Aorta (tissue), 5 donors: ENCODE measurements at places on chromosomes 11 and 22. TPM values are rescaled to one million over a fixed set of nuclear protein-coding genes. Genes with fewer than 3 reads are reported as not detected.

GRCh38 chr22:45577746-45578523 is 75.3 kb downstream of the FBLN1 start:
- peak; percentile 95 for DNase-seq

DNA sequence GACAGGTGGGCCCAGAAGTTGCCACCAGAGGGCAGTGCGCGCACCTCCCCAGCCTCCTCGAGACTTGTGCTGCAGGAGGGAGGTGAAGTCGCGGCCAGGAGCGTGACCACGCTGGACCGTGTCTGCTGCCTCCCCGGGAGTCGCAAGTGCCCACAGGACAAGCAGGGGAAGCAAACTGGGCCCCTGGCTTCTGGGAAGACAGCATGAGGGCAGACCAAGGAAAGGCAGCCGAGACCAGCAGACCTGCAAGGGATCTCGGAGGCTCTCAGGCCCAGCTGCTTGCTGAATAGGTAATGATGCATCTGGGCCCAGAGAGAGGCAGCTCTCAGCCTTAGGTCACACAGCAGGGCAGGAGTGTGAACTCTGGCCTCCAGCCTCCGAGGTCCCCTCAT is 17.0 kb upstream of the IL2RB start:
- peak; percentile 92 for DNase-seq

GRCh38 chr11:2213384-2213842 is 41.8 kb upstream of the TH start:
- DNase-seq: peak; percentile 64

DNA sequence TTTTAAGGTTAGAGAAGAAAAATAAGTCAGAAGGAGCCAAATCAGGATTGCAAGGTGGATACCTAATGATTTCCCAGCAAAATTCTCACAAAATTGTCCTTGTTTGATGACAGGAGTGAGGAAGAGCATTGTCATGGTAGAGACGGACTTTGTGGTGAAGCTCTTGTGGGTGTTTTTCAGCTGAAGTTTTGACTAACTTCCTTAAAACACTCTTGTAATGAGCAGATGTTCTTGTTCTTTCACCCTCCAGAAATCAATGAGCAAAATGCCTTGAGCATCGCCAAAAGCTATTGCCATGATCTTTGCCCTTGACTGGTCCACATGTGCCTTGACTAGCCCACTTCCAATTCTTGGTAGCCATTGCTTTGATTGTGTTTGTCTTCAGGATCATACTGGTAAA is 20.0 kb downstream of the CALCB start:
- no peak for DNase-seq

GRCh38 chr11:74707182-74707581 is 24.0 kb downstream of the CHRDL2 start:
- no peak for DNase-seq

DNA sequence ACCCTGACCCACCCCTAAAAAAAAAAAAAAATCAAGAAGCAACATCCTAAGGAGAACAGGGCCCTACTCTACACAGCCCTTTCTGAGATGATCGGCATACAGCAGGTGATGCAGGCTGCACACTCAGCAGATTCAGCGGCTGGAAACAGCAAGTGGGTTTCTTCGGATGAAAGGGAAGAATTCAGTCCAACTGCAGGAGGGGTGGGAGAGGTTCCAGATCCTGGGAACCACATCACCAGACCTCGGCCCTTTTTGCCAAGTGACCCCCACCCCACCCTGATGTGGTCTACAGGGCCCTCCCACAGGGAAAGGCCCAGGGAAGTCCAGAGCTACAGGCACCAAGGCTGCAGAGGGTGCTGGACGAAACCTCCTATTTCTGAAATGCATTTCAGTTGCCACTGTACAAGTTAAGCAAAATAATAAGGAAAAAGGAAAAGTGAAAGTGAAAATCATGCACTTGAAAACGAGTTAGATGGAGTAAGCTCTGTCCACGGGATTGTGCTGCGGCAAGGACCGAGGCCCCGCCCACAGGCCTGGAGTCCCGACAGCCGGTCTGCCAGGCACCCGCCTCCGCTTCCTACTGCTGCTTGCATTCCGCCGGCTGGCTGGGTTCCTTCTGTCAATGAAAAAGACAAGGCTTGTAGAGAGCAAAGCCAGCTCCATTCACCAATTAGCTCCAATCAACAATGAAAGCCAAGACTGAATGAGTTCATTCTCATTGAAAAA is 16.0 kb upstream of the PHLDA2 start:
- peak; percentile 96 for DNase-seq

- no peak for DNase-seq
Observed at GRCh38 chr11:95767498-95767897, 22.1 kb downstream of the FAM76B start.

DNA sequence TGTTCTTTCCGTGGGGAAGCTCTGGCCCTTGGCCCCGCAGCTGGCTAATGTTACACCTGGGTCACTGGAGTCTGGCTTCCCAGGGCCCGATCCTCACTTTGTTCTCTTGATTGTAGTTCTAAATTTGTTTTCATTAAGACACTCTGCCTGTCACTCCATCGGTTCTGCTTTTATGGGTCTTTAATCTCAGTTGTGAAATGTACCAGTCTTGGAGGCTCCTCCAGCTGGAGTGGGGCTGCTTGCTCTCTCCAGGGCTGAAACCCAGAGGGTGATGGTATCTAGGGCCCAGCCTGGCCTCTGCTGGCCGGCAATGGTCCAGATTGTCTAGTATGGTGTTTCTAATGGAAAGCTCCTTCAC is 352.9 kb downstream of the TENM4 start:
- no peak for DNase-seq

DNA sequence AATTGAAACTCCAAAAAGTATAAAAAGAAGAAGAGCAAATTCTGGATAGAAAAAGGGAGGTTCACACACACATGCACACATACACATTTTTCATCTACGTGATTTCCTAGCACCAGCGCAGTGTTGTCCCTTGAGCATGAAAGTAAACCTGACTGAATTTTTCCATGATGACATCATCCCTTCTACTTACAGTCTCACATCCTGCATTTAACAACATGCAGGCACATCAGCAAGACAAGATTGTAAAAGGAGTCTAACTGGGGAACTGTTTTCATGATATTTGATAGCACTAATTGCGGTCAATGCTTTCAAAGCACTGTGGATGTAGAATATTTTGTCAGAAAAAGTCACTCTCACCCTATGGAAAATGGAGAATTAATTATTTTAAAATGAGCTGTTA is 36.6 kb downstream of the GAS2 start:
- no peak for DNase-seq

DNA sequence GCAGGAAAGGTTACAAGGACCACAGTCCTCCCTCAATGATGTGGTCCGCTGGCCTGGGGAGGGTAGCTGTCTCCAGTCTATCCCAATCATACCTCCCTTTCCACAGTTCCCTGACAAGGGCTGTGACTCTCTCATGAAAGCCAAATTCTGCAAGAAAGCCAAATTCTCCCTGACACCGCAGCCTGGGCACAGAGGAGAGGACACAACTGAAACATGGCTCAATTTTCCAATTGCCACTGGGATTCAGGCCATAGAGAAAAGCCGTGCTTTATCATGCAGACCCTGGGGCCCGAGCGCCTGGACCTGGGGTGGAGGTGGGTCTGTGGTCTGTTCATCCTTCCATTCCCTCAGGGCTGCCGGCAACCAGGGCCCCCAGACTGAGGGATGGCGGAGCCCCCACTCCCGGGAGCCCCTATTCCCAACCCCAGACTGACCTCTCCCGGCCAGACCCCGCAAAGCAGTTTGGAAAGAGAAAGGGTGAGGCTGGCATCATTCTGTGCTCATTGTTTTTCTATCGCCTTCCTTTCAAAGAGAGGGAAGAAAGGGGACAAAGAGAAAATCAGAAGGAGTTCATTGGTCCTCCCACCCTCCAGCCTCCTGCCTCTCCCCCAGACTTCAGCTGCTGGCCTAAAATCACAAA is 239.5 kb downstream of the BUD13 start:
- peak; percentile 55 for DNase-seq

DNA sequence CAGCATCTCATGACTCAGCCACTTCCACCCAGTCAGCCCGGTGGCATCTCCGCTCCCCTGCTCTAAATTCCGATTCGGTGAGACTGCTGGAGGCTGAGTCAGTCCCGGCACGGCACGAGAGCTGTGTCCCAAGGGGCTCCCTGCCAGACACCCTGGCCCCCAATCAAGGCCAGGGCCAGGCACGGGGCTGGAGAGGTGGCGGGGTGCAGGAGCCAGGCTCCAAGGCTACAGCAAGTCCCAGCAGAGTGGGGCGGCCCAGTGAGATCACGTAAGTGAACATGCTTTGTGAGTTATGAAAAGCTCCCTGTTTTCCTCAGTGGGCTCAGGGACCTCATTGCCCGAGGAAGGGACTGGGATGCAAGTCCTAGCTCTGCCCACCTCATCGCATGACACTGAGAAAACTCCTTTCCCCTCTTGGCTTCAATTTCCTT is 3.0 kb downstream of the C11orf68 start:
- peak; percentile 94 for DNase-seq

DNA sequence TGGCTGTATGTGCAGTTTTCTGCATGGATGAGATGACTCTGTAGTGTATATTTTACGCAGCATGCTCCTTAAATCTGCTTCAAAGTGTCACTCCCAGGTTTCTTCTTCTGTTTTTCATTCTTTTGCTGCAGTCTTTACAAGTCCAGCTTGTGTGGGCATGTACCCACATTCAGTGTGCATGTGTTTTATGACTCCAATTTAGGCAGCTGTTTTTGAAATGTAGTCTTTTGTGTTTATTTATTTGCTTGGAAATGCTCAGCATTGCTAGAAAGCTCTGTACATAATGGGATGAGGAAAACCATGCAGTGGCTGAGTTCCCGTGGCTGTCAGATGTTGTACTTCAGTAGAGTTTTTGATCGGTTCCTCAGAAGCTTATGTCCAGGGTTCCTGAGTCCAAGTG is 138.5 kb downstream of the ARHGAP42 start:
- no peak for DNase-seq

DNA sequence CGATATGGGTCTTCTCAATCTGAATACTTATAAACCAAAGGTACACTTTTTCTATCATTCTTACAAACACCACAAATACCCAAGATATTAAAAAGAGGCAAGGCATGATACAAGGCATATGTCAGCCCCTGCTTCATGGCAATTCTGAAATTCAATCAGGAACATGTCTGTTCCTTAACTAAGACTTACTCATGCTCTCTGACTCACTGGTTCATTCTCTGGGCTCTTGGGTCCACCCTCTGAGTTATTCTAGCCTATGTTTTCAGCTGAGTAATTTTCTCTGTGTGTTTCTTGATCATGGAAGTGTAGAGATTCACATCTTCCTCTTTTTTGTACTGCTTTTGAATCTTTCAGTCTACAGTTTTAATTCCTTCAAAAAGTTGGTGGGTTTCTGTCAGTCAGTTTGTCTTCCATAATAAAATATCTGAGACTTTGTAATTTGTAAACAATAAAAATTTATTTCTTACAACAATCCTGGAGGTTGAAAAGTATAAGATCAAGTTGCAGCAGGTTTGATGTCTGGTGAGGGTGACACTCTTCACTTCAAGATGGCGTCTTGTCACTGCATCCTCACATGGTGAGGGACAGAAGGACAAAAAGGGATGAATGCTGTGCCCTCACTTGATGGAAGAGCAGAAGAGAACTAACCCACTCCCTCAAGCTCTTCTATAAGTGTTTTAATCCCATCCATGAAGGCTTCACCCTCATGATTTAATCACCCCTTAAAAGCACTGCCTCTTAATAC is 211.7 kb downstream of the FAM76B start:
- DNase-seq: no peak

LSP1 gene
- total RNA-seq: 45.2 TPM

TTC36 gene
- 0.42 TPM for total RNA-seq

CCDC15 gene
- 0.97 TPM for total RNA-seq

RTN4R gene
- 2.7 TPM for total RNA-seq

BACE1 gene
- total RNA-seq: 29.0 TPM

ARL2 gene
- total RNA-seq: 98.5 TPM

DLG2 gene
- total RNA-seq: 23.3 TPM

RFPL2 gene
- not detected for total RNA-seq

CYB561A3 gene
- 36.4 TPM for total RNA-seq

APOA5 gene
- total RNA-seq: not detected

NPTXR gene
- 21.9 TPM for total RNA-seq

CAVIN3 gene
- 167 TPM for total RNA-seq

SDF2L1 gene
- total RNA-seq: 38.7 TPM
